ENCODE measurements at places on chromosomes 13 and 19.

GRCh38 chr19:17949956-17950309 is 17.0 kb upstream of the KCNN1 start:
- DNase-seq, result no peak

DNA sequence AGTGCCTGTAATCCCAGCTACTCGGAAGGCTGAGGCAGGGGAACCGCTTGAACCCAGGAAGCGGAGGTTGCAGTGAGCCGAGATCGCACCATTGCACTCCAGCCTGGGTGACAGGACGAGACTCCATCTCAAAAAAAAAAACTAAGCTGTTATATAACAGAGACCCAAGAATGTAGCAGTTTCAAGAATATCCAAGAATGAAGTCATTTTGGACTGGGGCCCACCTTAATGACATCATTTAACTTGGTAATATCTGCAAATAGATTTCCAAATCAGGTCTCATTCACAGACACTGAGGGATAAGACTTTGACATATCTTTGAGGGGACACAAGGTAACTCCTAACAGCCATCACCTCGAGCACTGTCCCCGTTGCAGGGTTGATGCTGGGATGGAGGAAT is 36.5 kb upstream of the MRI1 start:
- DNase-seq, result no peak

DNA sequence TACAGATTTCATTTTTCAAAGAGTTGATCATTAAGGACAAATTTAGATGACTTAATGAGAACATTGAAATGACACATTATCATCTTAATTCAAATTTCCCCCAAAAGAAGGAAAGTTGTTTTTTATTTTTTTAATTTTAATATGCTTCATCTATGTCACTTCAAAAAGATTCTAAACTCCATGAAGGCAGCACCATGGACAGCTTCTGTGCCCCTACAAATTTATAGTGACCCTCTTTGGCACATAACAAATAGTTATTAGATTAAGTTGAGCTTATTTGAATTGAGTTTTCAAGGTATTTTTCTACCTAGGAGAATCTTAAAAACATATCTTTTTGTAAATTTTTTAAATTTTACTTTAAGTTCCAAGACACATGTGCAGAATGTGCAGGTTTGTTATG is 198.6 kb downstream of the DCT start:
- no peak for DNase-seq

DNA sequence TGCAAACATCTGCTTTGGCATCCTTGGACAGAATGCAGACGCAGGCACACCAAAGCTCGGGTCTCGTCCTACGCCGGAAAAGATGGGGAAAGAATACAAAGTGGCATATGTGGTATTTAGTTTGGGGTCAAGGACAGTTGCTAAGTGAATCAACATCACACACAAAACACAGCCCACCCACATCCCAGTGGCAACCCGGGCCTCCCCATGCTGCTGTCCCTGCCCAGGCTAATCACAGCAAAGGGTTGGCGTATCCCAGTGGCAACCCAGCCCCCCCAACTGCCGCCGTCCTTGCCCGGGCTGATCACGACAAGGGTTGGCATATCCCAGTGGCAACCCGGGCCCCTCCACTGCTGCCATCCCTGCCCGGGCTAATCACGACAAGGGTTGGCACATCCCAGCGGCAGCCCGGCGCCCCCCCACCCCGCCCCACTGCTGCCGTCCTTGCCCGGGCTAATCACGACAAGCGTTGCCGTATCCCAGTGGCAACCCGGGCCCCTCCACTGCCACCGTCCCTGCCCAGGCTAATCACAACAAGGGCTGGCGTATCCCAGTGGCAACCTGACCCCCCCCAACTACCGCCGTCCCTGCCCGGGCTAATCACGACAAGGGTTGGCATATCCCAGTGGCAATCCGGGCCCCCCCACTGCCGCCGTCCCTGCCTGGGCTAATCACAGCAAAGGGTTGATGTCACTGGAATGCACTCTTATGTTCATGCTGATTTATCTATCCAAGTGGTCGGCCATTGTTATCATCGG is 167.8 kb upstream of the SOX1 start:
- DNase-seq, result no peak

DNA sequence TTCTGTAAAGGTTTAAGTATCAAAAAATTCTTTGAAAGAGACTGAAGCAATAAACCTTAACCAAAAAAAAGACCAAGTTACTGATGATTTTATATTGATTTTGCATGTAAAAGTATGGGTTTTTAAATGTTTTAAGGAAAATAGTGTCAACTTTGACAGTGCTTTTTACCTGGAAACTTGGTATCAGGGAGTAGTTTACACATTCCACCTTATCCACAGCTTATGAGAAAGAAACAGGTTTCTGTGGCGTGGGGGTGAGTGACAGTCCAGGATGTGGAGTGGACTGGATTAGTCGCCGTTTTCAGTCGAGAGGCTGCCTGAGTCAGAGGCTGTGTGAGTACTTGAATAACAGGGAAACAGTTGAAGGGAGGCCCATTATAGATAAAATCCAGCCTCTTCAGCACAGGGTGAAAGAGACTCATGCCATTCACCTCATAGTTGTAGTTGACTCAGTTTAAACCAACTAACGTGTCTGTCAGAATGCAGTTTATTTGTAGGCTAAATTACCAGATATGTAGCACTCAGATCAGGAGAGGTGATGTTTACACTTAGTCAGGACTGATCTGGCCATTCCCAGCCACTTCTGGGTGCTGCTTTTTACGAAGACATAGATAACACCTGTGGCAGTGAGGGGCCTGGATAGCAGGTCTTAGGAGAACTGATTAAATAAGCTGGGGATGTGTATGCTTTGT is 595 bp upstream of the GPR183 start:
- DNase-seq, result no peak

DNA sequence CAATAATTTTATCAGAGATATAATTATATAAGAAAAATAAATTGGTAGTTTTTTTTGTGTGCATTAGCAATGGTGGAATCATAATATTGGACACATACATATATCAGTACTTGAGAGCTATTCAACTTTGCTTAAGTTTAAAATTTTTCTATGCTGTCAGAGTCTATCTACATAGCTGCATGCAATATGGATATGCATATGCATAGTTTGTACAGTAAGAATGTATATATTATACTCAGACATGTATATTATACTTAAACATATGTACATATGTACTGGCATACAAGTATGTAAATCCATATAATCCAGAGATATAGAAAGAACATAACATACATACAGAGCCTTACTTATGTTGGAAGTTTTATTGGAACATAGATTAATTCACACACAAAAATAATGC is 1043.2 kb downstream of the EFNB2 start:
- DNase-seq, result no peak

DNA sequence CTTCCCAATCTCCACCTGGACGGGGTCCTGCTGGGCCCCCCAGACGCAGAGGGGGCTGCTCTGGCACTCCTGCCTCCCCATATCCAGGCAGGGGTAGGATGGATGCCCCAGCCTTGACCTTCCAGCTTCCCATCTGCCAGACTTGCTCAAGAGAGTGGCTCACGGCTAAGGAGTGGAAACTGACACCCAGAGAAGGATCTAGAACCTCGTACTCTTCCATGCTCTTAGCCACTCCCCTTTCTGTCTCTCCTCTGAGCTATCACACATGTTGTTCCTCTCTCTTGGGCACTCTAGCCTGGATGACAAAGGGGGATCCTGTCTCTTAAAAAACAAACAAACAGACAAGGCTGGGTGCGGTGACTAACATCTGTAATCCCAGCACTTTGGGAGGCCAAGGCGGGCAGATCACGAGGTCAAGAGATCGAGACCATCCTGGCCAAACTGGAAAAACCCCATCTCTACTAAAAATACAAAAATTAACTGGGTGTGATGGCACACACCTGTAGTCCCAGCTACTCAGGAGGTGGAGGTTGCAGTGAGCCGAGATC is 12.2 kb upstream of the FUT5 start:
- DNase-seq, result no peak

- DNase-seq, result no peak
Observed at GRCh38 chr19:31519256-31519655, 170.0 kb upstream of the TSHZ3 start.

DNA sequence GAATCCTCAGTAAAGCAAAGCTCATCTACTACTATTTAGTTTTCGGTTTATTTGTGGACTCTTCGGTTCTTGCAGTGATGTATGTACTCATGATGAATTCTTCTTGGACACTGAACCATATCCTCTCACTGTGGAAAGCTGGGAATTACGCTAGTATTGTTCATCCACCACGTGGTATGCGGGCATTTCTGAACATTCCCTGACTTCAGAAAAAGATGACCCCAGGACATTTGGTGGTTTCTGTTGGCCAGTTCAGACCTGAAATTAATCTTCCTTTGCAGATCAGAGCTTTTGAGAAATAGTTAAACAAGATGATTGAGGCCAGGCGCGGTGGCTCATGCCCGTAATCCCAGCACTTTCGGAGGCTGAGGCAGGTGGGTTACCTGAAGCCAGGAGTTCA is 25.3 kb upstream of the FBN3 start:
- DNase-seq, result no peak
